ENCODE measurements at places on chromosomes 11 and 22. TPM values are rescaled to one million over a fixed set of nuclear protein-coding genes. Genes with fewer than 3 reads are reported as not detected.

DNA sequence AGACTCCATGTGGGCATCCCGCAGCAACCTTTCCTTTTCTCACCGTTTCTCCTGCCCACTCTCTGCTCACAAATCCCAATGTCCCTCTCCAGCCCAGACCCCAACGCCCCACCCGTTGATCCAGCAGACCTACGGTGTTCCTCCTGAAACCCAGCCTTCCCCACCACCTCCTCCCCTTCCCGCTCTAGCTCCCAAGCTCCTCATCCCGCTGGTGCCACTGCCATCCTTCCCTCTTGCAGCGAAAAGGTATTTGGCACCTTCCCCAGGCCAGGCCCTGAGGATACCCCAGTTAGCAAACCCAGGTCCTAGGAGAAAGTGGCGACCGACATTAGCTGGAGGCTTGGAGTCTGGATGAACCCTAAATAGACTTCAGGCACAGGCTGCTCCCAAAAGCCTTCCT lies 84.0 kb upstream of the RTL6 start:
- no peak for DNase-seq
- H3K27ac ChIP-seq = no peak overlapping the region
- H3K27me3 ChIP-seq = peaks cover 49% of the 10 kb centered on the region
- H3K4me1 ChIP-seq = no peaks in the 10 kb centered on the region
- no peak overlapping the region for H3K4me3 ChIP-seq
- H3K36me3 ChIP-seq = no peaks in the 10 kb centered on the region

DNA sequence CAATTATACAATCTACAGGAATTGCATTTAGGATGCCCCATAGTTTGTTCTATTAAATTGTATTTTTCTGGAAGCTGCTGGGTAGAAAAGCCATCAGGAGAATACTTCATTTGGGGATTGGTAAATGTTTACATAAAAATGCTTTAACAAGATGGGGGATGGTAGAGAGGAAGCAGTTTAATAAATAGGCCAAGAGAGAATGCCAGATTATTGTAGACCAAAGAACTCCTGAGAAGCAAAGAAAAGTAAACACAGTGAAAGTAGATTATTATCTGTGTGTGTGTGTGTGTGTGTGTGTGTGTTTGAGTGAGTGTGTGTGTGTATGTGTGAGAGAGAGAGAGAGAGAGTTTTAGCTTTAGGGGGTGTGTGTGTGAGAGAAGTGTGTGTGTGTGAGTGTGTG lies 820.4 kb upstream of the CCDC90B start:
- no peak overlapping the region for H3K27ac ChIP-seq
- no peaks in the 10 kb centered on the region for H3K36me3 ChIP-seq
- no peaks in the 10 kb centered on the region for H3K4me1 ChIP-seq
- H3K4me3 ChIP-seq = no peak overlapping the region

GRCh38 chr22:32499666-32500065 lies 25.1 kb downstream of the FBXO7 start:
- DNase-seq = no peak
- H3K27ac ChIP-seq = no peak overlapping the region
- no peaks in the 10 kb centered on the region for H3K4me1 ChIP-seq
- H3K36me3 ChIP-seq = peaks cover 42% of the 10 kb centered on the region
- H3K4me3 ChIP-seq = no peak overlapping the region

GRCh38 chr11:34012734-34013133 lies 38.8 kb upstream of the CAPRIN1 start:
- H3K27ac ChIP-seq = no peak overlapping the region
- H3K36me3 ChIP-seq = no peaks in the 10 kb centered on the region
- no peak overlapping the region for H3K4me3 ChIP-seq
- no peak for DNase-seq

- DNase-seq = no peak
- no peaks in the 10 kb centered on the region for H3K27me3 ChIP-seq
- H3K4me1 ChIP-seq = peaks cover 26% of the 10 kb centered on the region
- no peak overlapping the region for H3K4me3 ChIP-seq
- H3K27ac ChIP-seq = no peak overlapping the region
- H3K36me3 ChIP-seq = peaks cover 11% of the 10 kb centered on the region
These were observed 81.5 kb upstream of the HORMAD2 start for GRCh38 chr22:29998627-29999384.

GRCh38 chr11:19447150-19447566 lies 206.4 kb upstream of the E2F8 start:
- no peaks in the 10 kb centered on the region for H3K27me3 ChIP-seq
- peaks cover 21% of the 10 kb centered on the region for H3K4me1 ChIP-seq
- no peak for DNase-seq
- no peaks in the 10 kb centered on the region for H3K36me3 ChIP-seq

DNA sequence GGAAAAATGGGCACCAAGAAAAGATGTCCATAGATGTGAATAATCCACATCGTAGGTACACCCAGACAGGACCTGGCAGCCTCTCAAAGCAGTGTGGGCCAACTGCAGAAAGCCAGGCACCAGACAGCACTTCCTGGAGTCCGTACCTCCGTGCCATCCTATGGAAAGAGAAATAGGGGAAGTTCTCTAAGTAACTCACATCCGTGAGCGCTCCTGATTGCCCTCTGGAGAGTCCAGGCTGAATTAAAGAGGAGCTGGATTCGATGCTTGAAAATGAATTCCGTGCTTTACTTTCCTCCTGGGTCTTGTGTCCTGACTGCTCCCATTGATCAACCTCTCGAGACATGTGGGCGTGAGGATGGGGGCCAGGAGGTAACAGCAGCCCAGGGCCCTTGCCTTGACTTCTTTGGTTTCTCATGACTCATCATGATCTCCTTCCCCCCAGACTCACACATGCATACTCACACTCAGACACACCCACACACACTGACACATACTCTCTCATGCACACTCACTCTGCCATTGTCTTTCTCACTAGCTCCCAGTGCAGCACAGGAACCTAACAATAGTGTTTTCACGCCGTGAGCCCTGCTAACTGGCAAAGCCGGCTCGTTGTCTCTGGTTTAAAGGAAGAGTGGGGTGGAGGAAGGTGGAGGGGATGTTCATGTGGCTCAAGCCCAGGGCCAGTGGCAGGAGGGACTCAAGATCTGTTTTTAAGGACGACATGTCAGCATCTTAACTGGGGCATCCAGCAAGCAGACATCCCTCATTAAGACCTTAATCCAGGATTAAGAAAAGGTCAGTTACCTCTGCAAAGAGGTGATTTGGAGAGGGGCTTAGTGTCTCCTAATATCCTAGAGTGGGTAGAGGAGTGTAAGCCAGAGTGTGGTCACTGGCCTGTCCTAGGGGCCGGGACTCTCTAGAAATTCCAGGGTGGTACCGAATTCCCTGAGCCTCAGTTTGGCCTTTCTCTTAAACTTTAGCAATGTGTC lies 104.2 kb downstream of the SCN3B start:
- peaks cover 34% of the 10 kb centered on the region for H3K4me1 ChIP-seq
- no peak overlapping the region for H3K4me3 ChIP-seq
- no peak overlapping the region for H3K27ac ChIP-seq
- H3K27me3 ChIP-seq = no peaks in the 10 kb centered on the region

DNA sequence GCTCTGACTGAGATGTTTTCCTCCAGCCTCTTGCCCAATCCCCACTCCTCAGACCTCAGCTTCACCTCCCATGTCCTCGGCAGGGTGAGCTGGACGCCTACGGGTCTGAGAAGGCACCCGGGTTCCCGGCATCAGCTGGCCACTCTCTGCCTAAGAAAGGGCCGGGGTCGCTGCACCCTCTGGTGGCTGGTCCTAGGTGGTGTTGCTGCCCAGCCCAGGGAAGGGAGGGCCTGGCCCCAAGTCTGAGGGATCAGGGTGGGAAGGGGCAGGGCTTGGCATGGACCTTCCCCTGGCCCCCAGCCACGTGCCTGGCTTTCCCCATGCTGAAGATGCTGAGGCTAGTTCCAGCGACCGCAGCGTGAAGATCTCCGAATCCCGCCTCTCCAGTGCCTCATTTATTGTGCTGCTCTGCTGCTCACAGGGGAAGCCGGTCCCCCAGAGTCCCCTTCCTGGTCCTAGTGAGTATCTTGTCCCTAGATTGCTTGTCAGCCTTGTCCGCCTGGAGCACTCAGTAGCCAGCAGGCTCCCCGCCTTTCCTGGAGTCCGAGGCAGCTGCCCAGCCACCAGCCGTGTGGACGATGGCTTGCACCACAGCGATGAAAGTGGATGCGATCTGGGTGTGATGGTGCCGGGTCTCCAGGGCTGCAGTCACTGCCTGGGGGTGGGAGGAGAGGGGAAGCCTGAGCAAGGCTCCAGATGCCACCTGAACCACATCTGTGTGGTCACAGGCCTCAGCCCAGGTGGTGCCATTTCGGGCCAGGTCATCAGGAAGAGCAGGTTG lies 2.9 kb upstream of the GGT5 start:
- no peaks in the 10 kb centered on the region for H3K36me3 ChIP-seq
- H3K27ac ChIP-seq = peak overlapping the region; percentile 81
- no peaks in the 10 kb centered on the region for H3K27me3 ChIP-seq
- peak; percentile 99 for DNase-seq
- no peak overlapping the region for H3K4me3 ChIP-seq

DNA sequence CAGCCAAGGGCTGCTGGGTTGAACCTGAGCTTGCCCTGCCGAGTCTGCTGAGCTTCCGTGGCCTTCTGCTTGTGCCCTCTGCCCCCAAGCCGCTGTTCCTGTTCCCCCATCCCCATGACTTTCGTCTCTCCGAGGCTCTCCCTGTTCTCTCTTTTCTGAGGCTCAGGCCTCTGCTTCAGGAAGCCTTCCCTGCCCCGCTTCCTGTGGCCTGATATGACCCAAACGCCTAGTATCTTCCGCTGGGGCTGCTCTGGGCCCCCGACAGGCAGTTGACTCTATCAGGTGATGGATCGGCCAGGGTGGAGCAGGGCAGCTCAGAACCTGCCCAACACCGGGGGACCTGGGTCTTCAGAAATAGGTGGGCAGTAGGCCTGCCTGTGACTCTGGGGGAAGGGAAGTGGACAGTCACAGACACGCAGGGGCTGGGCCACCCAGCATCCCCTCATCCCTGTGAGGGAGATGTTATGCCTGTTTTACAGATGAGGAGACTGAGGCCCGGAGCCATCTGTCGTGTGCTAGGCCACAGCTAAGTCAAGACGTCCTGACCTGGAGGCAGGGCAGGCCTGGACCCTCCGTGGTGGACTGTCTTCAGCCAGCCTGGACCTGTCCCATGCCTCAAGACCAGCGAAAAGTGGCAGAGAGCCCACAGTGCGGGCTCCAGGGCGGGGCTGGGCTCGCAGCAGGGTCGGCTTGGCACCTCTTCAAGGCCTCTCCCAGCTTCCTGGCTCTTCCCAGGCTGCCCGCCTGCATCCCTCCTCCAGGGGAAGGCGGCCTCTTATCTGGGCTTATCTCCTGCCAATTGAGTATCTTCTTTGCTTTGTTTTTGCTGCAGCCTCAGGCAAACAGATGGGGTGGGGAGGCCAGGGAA lies 16.2 kb downstream of the BAD start:
- no peaks in the 10 kb centered on the region for H3K27me3 ChIP-seq
- peaks cover 27% of the 10 kb centered on the region for H3K4me1 ChIP-seq
- H3K4me3 ChIP-seq = peak overlapping the region; percentile 74
- peak overlapping the region; percentile 94 for H3K27ac ChIP-seq

GRCh38 chr11:86940122-86940777 lies 14.9 kb downstream of the FZD4 start:
- peak overlapping the region; percentile 28 for H3K4me3 ChIP-seq
- DNase-seq = peak; percentile 78
- H3K4me1 ChIP-seq = peaks cover 31% of the 10 kb centered on the region

- H3K4me3 ChIP-seq = peak overlapping the region; percentile 84
- DNase-seq = peak; percentile 90
- H3K27me3 ChIP-seq = no peaks in the 10 kb centered on the region
- peaks cover 6% of the 10 kb centered on the region for H3K36me3 ChIP-seq
- H3K4me1 ChIP-seq = peaks cover 45% of the 10 kb centered on the region
These were observed 39.6 kb downstream of the NUMA1 start for GRCh38 chr11:72040491-72041363.

DNA sequence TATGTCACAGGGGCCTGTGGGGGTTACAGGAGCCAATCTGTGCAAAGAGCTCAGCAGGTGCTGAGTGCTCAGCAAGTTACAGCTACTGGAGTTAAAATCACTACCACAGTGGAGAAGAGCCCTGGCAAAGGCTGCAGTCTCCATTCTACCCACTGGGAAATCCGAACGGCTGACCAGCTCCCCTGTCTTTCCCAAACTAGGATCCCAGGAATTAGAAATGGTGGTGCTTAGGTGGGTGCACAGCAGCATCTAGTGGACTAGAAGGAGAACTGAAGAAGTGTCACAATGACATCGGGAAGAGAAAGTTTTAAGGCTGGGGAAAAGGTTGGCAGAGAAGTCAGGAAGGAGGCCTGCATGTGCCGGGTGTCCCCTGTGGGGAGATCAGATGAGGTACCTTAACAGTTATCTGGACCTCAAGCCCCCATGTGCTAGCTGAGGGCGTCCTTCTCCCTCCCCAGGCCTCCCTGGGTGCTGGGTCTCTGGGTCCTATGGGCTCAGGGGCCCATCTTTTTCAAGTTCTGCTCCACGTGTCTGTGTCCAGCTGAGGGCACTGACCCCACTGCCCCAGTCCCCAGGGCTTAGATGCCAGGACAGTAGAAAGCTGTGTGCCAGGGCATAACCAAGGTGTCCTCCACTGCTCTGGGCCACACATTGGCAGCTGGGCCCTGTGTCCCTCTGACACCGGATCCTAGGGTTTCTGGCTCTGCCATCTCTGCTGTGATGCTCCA lies 1.9 kb downstream of the PIWIL3 start:
- H3K4me1 ChIP-seq = no peaks in the 10 kb centered on the region
- DNase-seq = peak; percentile 88
- H3K36me3 ChIP-seq = no peaks in the 10 kb centered on the region
- no peak overlapping the region for H3K27ac ChIP-seq

DNA sequence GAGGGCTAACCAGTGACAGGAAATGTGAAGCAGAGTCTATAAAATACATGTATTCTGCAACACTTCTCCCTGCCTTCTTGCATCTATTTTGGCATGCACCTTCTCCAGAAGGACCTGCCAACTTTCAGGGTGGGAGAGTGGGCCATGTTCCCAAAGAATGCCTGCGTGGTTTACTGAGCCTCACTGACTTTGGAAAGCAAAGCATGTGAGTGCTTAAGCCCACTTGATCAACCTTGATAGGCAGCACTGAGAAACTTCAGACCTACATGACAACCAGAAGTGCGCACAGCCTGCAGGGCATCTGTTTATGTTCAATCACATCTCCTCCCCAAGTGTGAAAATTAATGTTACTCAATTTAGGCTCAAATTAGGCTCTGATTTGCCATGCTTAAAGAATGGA lies 69.2 kb downstream of the AMOTL1 start:
- DNase-seq = no peak
- no peak overlapping the region for H3K4me3 ChIP-seq
- peaks cover 12% of the 10 kb centered on the region for H3K4me1 ChIP-seq
- no peaks in the 10 kb centered on the region for H3K27me3 ChIP-seq
- H3K27ac ChIP-seq = no peak overlapping the region

TCF20 gene
- total RNA-seq = 35.1 TPM

DSCAML1 gene
- not detected for total RNA-seq

TSPAN32 gene
- total RNA-seq = 0.59 TPM

ISX gene
- not detected for total RNA-seq

WNT11 gene
- under 0.01 TPM for total RNA-seq

SCUBE1 gene
- total RNA-seq = 2.1 TPM

GRAP2 gene
- not detected for total RNA-seq

CYP2D6 gene
- 0.36 TPM for total RNA-seq

APOBEC3H gene
- total RNA-seq = not detected

PRR33 gene
- not detected for total RNA-seq

All from osteoblast (primary cell).